CD4-positive, alpha-beta memory T cell (primary cell): ENCODE measurements at places on chromosomes 16 and 17. TPM values are rescaled to one million over a fixed set of nuclear protein-coding genes. Genes with fewer than 3 reads are reported as not detected.

The CMTM2 gene
- 0.79 TPM for total RNA-seq

The HIC1 gene
- 4.9 TPM for total RNA-seq

The RNF112 gene
- 0.87 TPM for total RNA-seq

DNA sequence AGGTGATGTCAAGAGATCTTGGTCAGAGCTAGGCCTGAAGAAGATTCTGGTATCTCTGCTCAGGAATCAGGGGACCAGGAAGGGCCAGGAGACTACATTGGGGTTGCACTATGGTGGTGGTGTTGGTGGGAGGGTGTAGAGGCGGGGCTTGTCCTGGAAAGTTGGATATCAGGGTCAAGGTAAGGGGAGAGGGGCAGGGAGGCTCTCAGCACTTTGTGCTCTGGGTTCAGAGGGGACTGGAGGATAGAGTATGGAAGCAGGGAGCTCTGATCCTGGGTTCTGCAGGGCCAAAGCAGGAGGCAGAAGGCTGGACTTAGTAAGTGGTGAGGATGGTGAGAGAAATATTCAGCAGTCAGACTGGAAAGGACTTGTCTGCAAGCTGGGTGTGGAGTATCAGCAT lies 3.0 kb downstream of the NOL3 start:
- DNase-seq = no peak

DNA sequence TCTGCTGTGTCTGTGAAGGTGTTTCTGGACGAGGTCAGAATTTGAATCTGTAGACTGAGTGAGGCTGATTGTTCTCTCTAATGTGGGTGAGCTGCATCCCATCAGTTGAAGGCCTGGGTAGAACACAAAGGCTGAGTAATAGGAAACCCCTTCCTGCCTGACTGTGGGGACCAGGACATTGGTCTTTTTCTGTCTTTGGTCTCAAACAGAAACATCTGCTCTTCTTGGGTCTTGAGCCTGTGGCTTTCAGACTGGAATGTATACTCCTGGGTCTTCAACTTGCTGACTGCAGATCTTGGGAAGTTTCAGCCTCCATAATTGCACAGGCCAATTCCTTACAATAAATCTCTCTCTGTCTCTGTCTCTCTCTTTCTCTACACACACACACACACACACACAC lies 19.6 kb upstream of the LRRC75A start:
- DNase-seq = no peak

DNA sequence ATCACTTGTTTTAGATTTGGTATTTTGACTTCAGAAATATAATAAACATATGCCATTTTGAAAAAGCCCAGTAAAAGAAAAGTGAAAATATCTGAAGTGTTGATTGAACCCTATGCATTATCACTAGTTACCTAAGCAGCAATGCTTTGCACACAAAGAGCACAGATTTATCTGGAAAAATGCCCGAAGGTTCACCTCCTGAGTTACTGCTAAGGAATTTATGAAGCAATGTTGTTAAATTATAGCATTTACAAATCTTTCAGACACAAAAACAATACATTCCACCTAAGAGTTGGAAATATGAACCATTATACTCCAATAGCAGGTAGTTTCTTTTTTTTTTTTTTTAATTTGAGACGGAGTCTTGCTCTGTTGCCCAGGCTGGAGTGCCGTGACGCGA lies 38.9 kb upstream of the GHDC start:
- no peak for DNase-seq

- DNase-seq = no peak
Observed at GRCh38 chr17:79188685-79189084, 114.1 kb downstream of the ENGASE start.

- no peak for DNase-seq
Observed at GRCh38 chr17:50170662-50171370, 5.0 kb downstream of the SGCA start.

DNA sequence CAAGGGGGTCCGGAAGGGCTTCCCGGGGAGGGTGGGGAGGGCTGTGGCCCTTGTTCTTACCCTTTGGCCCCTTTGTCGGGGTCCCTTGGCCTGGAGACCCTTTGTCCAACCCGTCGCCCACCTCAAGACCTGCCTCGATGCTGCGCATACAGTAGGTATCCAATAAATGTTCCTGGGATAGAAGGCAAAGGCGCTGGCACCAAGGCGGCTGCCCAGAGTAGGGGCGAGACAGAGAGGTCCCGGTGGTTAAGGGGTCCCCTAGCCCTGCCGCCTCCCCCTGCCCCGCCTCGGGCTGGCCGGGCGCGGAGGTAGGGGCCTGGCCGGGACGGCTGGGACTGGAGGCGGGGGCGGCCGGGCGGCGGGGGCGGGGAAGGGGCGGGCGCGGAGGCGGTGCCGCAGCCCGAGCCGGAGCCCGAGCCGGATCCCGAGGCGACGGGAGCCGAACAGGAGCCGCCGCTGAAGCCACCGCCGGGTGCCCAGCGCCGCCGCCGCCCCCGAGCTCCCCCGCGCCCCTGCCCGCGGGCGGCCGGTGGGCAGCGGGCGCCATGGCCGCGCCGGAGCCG lies at the start of gene NHERF2:
NHERF2 (plus strand) TSS at position 442 of the 563 bp plus-strand sequence; CDS start at position 546, 104 bp downstream.
- peak; percentile 43 for DNase-seq

- no peak for DNase-seq
Observed at GRCh38 chr16:18959031-18959505, 24.7 kb upstream of the TMC7 start.

- no peak for DNase-seq
Observed at GRCh38 chr16:56824331-56824730, 40.7 kb upstream of the SLC12A3 start.

- DNase-seq = no peak
Observed at GRCh38 chr17:79955691-79956440, 79.8 kb downstream of the TBC1D16 start.

- no peak for DNase-seq
Observed at GRCh38 chr17:48588528-48588927, 1.5 kb downstream of the HOXB3 start.

DNA sequence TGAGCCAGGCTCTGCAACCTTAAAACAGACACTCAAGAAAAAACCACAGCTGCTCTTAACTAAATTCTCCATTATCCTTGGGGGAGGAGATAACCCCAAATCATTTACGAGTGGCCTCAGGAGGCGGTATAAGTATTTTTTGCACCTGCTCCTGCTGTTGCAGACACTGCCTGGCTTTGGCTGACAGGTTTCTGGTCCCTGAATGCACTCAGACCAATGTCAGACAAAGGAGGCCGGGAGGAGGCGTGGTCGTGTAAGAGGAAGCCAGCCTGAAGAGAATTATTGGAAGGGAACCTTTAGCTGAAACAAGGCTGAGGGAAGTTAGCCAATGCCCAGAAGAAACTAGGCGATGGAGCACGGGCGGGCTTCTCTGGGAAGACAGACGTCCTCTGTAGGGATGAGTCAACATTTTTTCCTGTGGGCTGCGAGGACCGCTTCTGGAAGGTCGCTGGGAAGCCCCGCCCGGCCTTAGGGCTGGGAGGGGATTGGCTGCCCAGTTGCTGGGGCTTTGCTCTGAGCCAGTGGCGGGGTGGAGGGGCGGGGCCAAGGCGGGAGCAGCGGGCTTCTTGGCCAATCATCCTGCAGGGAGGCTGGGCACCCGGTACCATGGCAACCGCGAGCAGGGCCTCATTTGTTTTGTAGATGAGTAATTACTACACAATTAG lies 82.3 kb downstream of the CCDC182 start:
- peak; percentile 39 for DNase-seq

DNA sequence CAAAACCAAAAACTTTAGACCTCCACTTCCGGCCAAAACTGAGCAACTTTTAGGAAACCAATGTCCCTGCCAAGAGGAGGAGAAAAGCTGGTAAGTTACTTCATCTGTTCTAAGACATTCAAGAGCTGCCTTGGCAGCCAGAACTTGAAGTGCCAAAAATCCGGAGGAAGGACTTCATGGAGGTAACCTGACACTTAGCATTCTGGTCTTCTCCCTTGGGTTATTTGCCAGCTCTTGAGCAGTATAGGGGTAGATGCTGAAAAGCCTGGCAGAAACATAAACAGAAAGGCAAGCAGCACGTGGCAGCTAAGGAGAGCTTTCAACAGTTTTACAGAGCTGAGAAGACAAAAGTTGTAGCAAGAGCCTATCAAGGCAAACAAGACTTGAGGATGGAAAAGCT lies 53.2 kb downstream of the CDYL2 start:
- no peak for DNase-seq

DNA sequence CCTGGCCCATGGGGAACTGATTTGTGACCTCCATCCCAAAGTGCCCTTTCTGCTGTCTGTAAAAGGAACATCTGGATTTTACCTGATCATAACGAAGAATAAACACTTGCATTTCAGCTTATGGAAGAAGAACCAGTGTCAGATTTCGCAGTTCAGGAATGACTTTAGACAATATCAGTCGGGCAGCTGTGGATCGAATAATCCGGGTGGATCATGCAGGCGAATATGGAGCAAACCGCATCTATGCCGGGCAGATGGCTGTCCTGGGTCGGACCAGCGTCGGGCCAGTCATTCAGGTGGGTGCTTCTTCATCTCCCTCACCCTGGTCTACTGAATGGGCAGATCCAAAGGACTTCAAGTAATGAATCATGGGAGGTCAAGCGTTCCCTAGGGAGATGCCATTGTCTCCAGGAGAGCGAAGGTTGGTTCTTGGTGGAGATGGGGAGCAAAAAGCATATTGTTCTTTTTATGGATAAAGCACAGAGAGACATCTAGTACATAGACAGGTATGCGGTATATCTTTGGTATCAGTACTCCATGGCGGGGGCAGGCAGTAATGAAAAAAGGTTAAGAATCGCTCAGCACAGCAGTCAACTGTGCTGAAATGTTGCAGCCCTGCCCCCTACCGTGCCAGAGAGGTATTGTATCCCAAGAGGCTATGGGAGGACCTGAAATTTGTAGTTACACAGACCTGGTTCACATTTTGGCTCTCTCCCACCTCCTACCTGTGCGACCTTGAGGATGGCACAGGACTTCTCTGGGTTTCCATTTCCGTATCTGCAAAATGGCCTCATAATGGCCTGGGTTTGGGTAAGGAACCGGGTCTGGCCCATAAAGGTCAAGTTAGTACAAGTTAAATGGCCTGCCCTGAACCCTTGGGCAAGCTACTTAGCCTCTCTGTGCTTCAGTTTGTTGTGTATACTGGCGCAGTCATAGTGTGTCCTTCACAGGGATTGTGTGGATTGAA lies 4.7 kb downstream of the COQ7 start:
- DNase-seq = peak; percentile 27

GRCh38 chr17:40025991-40026815 lies 11.0 kb downstream of the CSF3 start:
- DNase-seq = peak; percentile 55

DNA sequence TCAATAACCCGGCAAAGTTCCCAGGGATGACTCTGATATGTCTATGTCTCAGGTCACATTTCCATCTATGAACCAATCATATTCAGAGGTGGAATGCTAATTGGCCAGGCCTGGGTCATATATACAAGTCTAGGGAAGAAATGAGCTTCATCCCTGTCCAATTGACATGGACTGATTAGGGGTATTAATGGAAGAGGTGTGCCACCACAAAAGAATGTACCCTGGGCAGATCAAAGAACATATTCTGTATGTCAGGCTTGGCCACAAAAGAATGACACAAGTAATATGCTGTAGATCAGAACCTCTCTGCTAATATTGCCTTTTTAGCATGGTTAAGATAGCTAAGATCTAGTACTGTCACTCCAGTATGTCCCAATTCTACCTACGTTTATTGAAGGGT lies 6.7 kb downstream of the SLC35G3 start:
- DNase-seq = no peak

- no peak for DNase-seq
Observed at GRCh38 chr17:53150101-53150698, 672.5 kb upstream of the KIF2B start.
